ENCODE measurements at places on chromosomes 7 and 10.

DNA sequence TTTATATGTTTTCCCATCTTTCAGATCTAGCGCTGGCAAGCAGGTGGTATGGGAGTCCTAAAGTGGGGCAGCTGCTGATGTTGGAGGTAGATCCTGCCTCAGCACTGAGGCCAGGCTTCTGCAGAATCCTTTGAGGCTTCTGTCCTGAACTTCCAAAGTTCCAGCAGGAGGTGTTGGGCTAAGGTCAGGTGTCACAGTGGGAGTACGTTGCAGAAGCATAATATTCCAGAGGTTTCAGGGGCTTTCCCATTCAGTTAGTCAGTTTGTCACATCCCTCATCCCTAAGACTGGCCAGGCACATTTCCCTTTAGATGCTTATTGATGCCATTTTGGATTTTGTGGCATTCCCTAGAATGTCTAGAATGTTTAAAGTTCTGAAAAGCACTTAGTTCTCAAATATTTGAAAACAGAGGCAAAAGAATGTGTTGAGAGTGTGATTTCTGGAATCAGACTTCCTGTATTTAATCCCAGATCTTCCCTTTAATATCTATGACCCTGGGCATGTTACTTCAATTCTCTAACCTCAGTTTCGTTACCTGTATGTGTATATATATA is 319.1 kb upstream of the PHYHIPL start:
- DNase-seq: no peak

GRCh38 chr7:135924302-135924701 is 52.9 kb downstream of the MTPN start:
- DNase-seq: no peak

- no peak for DNase-seq
Observed at GRCh38 chr10:90741926-90742565, 115.8 kb downstream of the HTR7 start.

DNA sequence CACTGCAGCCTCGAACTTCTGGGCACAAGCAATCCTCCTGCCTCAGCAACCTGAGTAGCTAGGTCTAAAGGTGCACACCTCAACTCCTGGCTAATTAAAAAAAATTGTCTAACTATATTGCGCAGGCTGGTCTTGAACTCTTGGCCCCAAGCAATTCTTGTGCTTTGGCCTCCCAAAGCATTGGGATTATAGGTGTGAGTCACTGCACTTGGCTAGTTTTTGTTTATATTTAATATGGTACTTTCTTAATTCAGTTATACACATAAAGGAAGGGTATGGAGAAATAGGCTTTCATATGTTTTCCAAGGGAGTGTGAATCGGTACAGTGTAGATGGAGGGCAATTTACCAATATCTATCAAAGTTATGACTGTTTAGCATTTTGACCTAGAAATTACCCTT is 20.4 kb downstream of the NPVF start:
- DNase-seq: no peak

GRCh38 chr10:98474628-98475027 is 27.9 kb upstream of the HPS1 start:
- DNase-seq: no peak

- no peak for DNase-seq
Observed at GRCh38 chr10:118473305-118473960, 122.0 kb downstream of the PRLHR start.

- DNase-seq: no peak
Observed at GRCh38 chr10:13973742-13974141, 357.0 kb downstream of the FRMD4A start.

- DNase-seq: peak; percentile 18
Observed at GRCh38 chr10:76297780-76298281, 866.4 kb downstream of the LRMDA start.

DNA sequence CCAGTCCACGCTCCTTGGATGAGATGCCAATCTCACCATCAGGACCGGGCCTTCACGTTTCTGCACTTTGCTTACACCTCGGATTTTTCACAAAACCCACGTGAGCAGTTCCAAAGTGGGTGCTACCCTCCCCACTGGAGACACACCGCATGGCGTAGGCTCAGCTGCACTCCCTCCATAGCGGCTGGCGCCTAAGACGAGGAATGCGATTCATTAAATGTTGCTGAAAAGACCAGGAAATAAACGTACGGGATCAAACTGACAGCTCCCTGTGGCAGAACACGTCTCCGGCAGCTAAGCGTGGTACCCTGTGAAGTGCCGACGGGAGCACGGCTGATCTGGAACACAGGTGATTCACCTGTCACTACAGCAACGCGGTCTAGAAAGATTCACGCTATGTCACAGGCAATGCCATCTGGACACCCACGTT is 209.0 kb downstream of the DIP2C start:
- DNase-seq: no peak

- DNase-seq: no peak
Observed at GRCh38 chr7:129832701-129833227, 120.0 kb downstream of the UBE2H start.

DNA sequence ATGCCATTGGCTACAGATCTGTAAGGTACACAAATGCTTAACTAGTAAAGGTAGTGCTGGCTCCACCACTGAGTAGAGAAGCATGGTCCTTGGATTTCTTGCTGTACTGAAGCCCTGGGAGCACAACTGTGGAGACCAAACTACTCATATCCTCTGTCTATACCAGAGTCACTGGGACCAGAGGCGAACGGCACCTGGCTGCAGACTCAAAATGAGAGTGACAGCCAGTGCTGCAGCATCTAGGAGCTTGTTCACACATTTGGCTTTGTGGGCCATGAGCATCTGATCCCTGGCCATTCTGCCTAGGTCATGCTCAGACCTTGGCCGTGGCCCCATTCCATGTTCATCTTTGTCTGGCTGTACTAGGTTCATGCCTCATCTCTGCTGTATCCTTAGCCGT is 31.9 kb downstream of the LRRC18 start:
- DNase-seq: no peak

DNA sequence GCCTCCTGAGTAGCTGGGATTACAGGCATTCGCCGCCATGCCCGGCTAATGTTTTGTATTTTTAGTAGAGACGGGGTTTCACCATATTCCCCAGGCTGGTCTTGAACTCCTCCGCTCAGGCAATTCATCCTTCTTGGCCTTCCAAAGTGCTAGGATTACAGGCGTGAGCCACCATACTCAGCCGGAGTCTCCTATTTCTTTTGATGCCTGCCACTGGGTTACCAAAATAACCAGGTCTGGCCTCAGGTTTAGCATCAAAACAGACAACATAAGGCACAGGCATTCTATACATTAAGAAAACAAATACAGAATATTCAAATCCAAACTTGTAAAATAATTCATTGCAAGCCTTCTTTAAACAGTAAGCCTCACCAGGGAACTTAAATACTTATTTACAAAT is 289.8 kb upstream of the IMMP2L start:
- DNase-seq: no peak

- no peak for DNase-seq
Observed at GRCh38 chr10:121435099-121435875, 163.0 kb downstream of the FGFR2 start.

DNA sequence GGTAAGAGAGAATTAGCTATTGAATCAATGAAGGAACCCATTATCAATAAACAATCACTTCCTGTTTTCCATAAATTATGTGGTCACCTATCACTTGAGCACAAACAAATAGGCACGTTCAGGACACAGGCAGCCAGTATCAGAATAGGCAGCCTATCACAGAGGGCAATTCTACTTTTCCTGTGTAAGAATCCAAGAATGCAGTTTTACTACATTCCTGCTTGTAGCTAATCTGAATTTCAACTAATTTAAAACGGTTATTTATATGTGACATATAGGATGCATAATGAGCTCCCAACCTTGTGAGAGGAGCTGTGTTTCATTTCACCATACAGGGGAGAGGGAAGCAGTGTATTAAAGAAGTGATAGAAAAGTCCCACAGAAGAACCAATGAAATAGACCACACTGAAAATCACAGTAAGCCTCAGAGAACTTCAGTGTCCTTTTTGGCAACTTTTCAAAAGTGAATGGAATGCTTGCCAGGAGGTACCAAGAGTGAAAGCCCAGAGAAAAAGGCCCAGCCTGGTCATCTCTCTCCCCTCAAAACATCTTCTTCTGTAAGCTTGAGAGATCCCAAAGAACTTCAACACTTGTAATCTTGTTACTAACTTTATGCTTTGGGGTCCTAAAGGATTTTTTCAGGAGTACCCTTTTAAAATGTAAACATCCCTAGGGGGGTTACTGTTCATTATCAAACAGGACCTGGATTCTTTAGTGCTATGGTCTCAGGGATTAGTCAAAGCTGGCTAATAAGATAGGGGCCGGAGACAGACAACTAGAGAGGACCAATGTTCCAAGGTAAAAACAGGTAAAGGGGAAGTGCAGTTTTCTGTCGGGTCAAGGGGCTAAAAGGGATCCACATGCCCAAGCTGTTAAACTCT is 1.3 kb downstream of the IMMP2L start:
- DNase-seq: peak; percentile 71

DNA sequence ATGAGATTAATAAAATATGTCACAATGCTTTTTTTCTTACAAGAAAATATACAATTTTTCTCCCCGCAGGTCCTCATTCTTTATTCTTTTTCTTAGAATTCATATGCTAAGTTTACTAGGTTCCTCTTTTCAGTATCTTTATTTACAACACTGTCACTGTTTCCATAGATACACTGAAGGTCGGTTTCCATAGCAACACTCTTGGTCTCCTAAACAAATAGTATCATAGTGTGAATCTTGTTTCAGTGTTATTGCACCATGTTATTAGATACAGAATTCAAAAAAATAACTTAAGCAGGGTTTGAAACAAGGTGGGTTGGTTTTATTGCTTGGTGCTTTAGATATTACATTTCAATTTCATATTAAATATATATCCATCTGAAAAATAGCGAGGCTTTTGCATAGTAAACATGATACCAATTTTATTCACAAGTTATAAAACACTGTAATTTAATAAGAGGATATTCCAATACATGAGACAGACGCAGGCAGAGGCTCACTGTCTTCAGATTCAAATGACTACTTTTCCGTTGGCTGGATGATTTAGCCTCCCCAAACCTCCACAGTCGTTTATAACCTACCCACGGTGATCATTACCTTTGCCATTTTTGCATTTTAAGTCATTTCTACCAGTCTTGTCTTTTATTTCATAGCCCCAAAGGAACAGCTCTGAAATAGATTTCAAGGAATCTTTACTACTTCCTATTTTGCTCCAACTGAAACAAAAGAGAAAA is 88.9 kb upstream of the KLF6 start:
- DNase-seq: no peak

DNA sequence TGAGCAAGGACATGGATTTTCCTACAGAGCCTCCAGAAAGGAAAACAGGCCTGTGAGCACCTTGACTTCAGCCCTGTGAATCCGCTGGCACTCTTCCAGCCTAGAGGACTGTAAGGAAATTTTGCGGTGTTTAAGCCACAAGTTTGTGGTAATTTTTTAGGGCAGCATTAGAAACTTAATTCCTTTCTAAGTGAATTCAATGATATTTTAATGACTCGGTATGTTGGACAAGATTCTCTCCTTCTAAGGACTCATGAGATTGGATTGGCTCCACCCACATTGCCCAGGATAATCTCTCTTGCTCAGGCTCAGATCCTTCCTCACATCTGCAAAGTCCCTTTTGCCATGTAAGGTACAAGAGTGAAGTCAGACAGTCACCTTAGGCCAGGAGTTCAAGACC is 4.5 kb downstream of the LYZL2 start:
- no peak for DNase-seq

- peak; percentile 88 for DNase-seq
Observed at GRCh38 chr10:98444314-98445006, 2.3 kb downstream of the HPS1 start.

DNA sequence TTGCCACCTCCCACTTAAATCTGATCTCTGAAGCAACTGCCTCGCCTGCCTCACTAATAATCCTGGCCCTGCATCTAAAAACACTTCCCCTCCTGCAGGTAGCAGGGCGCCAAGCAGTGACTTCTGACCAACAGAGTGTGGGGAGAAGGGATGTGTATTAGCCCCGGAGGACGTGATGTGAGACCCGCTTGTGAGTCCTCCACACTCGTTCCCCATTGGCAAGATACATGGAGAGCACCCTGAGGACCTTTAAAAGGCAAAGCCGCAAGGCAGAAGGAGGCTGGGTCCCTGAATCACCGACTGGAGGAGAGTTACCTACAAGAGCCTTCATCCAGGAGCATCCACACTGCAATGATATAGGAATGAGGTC is 6.1 kb upstream of the PILRA start:
- no peak for DNase-seq

DNA sequence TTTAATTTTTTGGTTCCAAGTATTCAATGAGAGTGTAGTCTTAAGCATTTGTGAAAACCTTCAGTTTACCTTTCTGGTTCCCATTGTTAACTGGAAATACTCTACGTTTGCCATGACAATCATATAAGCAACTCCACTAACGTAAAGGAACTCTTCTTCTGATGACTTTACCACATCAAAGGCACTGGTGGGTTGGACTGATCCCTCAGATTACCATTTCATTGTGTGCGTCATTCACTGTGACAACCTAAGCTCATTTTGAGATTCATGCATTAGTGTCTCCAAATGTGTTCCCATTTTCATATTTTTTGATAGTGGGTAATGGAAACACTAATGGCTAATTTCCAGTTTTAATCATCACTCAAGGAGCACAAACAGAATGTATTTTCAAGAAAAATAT is 119.9 kb upstream of the COL1A2 start:
- peak; percentile 10 for DNase-seq

- peak; percentile 94 for DNase-seq
Observed at GRCh38 chr7:144516729-144517525, 113.4 kb upstream of the NOBOX start.

DNA sequence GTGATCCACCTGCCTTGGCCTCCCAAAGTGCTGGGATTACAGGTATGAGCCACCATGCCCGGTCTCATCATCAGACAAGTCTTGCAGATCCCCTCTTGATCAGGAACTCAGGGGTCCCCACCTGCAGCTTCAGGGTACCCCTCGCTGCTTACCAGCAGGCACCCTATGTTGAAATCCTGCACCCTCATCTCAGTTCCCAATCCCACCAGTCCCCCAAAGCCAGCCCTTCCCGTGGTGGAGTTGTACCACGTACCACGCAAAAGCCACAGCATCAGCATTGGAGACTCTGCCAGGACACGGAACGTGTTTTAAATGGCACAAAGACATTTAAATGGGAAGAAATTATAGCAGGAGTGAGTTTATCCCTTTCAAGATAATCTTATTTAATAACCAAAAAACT is 202.0 kb downstream of the CUX1 start:
- DNase-seq: no peak

DNA sequence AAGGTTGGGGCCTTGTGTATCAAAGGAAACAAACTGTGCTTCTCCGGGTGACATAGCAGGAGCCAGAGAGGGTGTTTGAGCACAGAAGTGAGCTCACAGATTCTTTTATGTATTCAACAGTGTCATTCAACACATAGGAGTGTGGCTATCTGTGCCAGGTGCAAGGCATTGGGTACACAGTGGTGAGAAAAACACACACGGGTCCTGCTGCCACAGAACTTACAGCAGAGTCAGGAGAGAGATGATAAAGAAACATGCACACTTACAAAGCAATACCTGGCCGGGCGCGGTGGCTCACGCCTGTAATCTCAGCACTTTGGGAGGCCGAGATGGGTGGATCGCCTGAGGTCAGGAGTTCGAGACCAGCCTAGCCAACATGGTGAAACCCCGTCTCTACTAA is 16.3 kb upstream of the ECHDC3 start:
- no peak for DNase-seq

All from NCI-H82 (cell line).